ENCODE measurements at places on chromosomes 2 and 18. TPM values are rescaled to one million over a fixed set of nuclear protein-coding genes. Genes with fewer than 3 reads are reported as not detected.
A peak's percentile ranks its signal among the peaks of the same experiment; 100 is the strongest.

The GALNT3 gene
- 0.65 TPM for total RNA-seq

DNA sequence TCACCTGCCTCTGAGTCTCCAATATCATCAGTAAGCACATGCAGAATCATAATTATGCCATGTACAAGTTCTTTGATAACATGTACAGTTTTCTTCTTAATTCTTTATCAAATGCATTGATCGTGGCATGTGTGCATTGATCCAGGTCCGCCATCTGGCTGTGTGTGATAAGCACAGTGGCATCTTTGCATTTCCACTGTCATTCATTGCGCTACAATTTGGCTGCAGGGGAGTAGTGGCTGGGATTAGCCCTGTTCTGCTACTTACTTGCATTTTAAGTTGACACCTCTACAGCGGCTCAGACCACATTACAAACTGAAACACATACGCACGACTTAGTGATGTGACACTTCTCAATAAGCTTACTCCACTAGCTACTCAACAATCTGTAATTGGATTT is 83.6 kb upstream of the OTX1 start:
- peak; percentile 58 for DNase-seq

DNA sequence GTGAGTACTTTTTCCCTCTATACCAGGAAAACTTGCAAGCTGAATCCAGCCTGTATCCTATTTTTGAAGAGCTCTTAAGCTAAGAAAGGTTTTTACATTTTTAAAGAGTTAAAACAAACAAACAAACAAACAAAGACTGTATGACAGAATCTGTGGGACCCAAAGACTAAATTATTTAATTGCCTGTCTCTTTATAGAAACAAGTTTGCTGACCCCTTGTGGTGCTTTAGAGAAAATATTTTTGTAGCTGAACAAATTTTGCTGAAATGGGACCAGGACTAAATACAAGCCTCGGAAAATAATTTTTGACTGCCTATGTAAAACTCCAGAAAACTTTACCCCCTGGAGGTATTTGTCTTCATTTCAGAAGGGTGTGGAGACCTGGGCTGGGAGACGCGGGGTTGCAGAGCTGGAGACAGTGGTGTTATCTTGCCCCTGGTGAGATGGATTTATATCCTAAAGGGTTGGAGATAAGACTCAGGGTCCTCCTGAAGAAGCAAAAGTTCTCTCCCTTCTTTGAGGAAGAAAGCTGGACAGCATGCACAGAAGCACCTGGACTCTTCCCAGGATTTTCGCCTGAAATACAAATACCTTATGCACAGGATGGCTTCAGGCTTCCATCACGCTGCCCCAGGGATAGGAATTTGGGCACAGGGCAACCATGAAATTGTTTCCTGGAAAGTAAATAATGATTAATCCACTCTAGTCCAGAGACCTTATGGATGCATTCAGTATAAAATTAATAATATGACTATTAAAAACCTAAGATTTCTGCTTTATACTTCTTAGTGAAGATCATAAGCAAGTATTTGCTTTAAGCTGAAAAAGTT is 54.3 kb downstream of the TMX3 start:
- peak; percentile 72 for DNase-seq

DNA sequence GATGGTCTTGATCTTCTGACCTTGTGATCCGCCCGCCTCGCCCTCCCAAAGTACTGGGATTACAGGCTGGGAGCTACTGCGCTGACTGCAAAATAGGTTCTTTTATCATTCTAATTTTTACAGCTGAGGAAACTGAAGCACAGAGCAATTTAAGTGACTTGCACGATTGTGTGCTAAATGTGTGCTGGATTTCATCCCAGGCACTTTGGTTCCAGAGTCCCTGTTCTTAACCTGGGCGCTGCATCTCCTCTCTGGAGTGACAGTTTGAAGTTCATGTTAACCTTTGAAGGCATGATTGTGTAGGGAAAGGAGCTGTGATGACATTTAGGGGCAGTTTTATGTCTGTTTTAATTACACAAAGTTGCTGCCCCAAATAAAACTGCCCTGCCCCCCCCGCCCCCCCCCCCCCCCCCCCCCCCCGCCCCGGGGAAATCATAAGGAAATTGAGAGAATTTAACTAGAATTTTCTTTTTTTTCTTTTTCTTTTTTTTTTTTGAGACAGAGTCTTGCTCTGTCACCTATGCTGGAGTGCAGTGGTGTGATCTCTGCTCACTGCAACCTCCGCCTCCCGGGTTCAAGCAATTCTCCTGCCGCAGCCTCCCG is 5.6 kb downstream of the ACSL3 start:
- no peak for DNase-seq

DNA sequence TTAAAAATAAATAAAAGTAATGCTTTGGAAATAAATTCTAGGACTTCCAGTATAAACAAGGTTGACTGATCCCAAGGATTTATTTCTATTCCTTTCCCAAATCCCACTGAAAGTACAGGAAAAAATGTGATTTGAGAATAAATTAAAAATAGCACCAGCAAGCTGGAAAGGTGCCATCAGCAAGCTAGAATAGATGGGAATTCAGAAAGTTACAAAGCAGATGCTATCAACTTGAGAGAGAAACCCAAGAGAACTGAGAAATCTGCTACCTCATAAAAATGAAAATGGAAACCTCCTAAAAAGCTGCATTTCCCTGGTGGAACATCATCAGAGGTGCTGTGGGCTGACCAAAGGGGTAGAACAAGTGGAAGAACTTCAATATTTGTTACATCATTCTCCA is 148.6 kb upstream of the KCNJ3 start:
- no peak for DNase-seq
